ENCODE measurements at places on chromosomes 5 and 9. TPM values are rescaled to one million over a fixed set of nuclear protein-coding genes. Genes with fewer than 3 reads are reported as not detected.

Gene STK32A
- total RNA-seq = 0.17 TPM

Gene SUSD3
- not detected for total RNA-seq

Gene IGFBPL1
- not detected for total RNA-seq

DNA sequence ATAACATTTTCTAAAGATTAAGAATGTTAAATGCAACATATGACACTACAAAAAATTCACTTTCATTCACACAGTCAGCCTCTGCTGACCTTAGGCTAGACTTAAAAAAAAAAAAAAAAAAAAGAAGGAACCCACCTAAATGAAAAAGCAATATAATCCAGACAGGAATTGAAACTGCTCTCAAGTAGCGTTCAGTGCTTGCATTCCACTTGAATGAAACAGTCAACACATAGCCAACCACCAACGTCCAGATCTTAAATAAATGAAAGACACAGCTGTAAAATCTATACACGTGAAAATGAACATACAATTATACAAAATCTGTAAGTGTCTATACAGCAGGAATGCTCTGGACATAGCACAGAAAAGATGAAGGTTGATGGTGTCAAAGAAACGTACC lies 11.4 kb downstream of the TMEM245 start:
- H3K36me3 ChIP-seq = no peaks in the 10 kb centered on the region
- H3K4me1 ChIP-seq = peaks cover 55% of the 10 kb centered on the region
- peak overlapping the region; percentile 16 for H3K4me3 ChIP-seq
- no peak for DNase-seq
- H3K27ac ChIP-seq = peak overlapping the region; percentile 53

DNA sequence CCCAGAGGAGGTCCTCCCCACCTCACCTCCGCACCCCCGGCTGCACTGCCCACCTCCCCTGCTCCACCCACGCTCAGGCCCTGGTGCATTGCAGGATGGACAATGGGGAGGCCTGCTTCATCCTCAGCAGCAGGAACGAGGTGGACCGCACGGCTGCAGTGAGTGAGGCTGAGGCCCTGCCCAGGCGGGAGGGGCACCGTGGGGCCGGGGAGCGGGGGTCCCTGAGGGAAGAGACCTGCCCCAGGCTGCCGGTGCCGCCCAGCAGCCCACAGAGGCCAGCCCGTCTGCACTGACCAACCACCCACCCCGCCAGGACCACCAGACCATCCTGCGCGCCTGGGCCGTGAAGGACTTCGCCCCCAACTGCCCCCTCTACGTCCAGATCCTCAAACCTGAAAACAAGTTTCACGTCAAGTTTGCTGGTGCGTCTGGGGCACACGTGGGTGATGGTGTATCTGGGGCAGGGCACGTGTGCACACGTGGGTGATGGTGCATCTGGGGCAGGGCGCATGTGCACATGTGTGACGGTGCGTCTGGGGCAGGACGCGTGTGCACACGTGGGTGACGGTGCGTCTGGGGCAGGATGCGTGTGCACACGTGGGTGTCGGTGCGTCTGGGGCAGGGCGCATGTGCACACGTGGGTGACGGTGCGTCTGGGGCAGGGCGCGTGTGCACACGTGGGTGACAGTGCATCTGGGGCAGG lies 66.7 kb downstream of the KCNT1 start:
- H3K27ac ChIP-seq = no peak overlapping the region
- H3K4me3 ChIP-seq = no peak overlapping the region

DNA sequence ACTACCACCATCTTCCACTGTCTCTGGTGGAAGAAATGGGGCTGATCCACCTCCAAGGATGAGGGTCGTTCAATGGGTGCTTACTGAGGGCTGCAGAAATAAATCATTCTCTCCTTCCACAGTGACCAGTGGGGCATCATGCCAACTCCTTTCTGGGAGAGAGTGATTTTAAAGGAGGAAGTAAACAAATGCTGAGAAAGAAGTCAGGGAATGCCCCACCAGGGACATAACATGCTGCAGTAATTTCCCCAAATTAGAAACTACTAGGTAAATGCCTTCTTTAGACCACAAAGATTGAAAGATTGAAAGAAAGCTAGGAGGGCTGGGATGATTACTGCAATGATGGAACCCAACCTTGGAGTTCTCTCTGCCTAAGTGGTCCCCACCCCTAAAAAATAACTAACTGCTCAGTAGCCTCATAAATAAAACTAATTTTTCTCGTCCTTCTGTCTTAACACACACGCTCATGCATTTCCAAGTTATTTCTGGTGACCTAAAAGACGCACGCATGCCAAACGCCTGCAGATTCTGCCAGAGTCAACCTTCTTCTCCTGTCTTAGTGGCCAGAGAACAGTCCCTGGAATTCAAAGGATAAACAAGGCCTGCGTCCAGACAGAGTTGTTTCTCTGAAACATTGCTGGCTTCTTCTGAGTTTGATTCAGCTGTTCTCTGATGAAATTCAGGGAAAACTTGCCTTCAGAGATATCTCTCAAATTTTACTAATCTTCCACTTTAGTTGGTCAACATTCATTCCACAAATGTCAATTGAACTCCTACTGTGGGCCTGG lies 250.0 kb downstream of the NR3C1 start:
- peaks cover 15% of the 10 kb centered on the region for H3K36me3 ChIP-seq
- peak; percentile 86 for DNase-seq
- peak overlapping the region; percentile 56 for H3K27ac ChIP-seq
- H3K4me1 ChIP-seq = peaks cover 30% of the 10 kb centered on the region
- no peak overlapping the region for H3K4me3 ChIP-seq

DNA sequence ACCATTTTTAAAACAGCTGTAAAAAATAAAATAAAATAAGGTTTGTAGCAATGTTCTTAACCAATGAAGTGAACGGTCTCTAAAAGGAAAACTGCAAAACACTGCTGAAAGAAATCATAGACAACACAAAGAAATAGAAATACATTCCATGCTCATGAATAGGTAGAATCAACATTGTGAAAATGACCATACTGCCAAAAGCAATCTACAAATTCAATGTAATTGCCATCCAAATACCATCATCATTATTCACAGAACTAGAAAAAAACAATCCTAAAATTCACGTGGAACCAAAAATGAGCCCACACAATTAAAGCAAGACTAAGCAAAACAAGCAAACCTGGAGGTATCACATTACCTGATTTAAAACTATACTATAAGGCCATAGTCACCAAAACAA lies 67.6 kb upstream of the RGMB start:
- no peak for DNase-seq
- no peaks in the 10 kb centered on the region for H3K27me3 ChIP-seq
- no peaks in the 10 kb centered on the region for H3K36me3 ChIP-seq
- H3K4me3 ChIP-seq = no peak overlapping the region
- no peaks in the 10 kb centered on the region for H3K4me1 ChIP-seq

DNA sequence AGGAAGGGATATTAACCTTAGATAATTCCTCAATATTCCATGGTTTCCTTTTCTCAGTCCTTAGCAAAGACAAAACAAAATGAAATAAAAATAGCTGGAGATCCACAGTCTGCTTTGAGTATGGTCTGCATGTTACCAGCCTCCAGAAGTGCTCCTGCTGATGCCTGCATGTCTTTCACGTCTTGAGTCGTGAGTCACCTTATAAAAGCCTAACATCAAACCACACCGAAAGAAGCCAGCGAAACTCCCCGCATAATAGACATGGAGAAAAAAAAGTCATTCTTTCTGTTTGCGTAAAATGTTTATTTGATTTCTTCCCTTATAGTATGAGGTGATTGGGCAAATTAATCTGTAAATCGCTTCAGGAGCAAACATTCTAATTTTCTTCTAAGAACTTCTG lies 380.5 kb downstream of the SLCO4C1 start:
- DNase-seq = no peak
- no peak overlapping the region for H3K4me3 ChIP-seq
- no peaks in the 10 kb centered on the region for H3K4me1 ChIP-seq
- no peaks in the 10 kb centered on the region for H3K27me3 ChIP-seq

- H3K36me3 ChIP-seq = no peaks in the 10 kb centered on the region
- DNase-seq = peak; percentile 93
- H3K27ac ChIP-seq = peak within 1 kb of the TSS; percentile 91
- H3K4me3 ChIP-seq = peak within 1 kb of the TSS; percentile 94
- H3K4me1 ChIP-seq = peaks cover 7% of the 10 kb centered on the region
Measured at GRCh38 chr5:79235634-79236361, at the start of gene JMY. Gene JMY (plus strand): TSS chr5:79236131. CDS start chr5:79236651, 520 bp downstream.

DNA sequence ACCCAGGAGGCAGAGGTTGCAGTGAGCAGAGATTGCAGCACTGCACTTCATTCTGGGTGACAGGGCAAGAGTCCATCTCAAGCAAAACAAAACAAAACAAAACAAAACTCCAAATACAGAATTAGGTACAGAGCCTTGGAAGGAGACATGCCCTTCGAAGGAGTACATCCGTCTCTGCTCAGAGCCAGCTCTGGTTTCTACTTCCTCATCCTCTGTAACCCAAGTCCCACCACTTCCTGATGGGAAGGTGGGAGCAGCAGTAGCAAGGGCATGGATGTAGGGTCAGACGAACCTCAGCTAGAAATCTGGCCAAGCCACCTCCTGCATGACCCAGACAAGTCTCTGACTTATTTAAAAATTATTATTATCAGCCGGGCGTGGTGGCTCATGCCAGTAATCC lies 16.5 kb upstream of the STXBP1 start:
- no peaks in the 10 kb centered on the region for H3K36me3 ChIP-seq
- no peak for DNase-seq
- H3K4me3 ChIP-seq = no peak overlapping the region
- H3K4me1 ChIP-seq = no peaks in the 10 kb centered on the region

- H3K27ac ChIP-seq = no peak overlapping the region
- H3K4me3 ChIP-seq = no peak overlapping the region
- no peaks in the 10 kb centered on the region for H3K36me3 ChIP-seq
- no peaks in the 10 kb centered on the region for H3K4me1 ChIP-seq
- no peaks in the 10 kb centered on the region for H3K27me3 ChIP-seq
Measured at GRCh38 chr5:3343911-3344310, 251.7 kb upstream of the IRX1 start.

DNA sequence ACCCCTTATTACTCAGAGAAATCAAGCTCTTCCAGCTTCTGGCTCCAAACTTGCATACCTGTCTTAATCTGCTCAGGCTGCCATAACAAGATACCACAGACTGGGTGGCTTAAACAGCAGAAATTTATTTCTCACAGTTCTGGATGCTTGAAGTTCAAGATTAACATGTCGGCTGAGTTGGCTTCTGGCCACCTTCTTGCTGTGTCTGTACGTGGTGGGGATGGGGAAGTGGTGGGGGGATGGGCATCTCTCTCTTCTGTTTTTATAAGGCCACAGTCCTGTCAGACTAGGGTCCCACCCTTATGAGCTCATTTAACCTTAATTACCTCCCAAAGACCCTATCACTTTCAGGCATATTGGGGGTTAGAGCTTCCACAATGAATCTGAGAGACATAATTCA lies 140.5 kb downstream of the SV2C start:
- no peak overlapping the region for H3K4me3 ChIP-seq
- H3K36me3 ChIP-seq = no peaks in the 10 kb centered on the region
- DNase-seq = no peak
- no peak overlapping the region for H3K27ac ChIP-seq
- no peaks in the 10 kb centered on the region for H3K4me1 ChIP-seq

- no peaks in the 10 kb centered on the region for H3K36me3 ChIP-seq
- no peak overlapping the region for H3K4me3 ChIP-seq
- no peaks in the 10 kb centered on the region for H3K27me3 ChIP-seq
- no peaks in the 10 kb centered on the region for H3K4me1 ChIP-seq
- H3K27ac ChIP-seq = no peak overlapping the region
Measured at GRCh38 chr5:81925009-81925408, 46.8 kb upstream of the ATG10 start.

GRCh38 chr5:142134331-142135010 lies 25.9 kb downstream of the NDFIP1 start:
- no peak overlapping the region for H3K27ac ChIP-seq
- peaks cover 6% of the 10 kb centered on the region for H3K36me3 ChIP-seq
- H3K4me1 ChIP-seq = no peaks in the 10 kb centered on the region
- DNase-seq = no peak

DNA sequence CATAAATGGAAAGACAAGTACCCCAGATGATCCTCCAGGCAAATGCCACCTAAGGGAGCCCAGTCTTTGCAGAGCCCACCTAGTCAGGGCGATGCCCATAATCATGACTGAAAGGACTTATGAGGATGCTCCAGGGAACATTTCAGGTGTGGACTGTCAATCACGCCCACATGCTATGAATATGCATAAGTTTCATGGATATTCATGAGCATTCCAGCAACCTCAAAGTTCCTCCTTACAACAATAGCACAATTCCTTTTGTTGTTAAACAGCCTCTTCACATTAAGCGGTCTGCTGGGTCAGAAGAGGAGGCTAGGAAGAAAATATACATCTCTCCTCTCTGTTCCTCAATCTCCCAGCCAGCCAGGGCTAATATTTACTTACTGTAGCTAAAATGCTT lies 161.6 kb downstream of the C5orf15 start:
- peaks cover 8% of the 10 kb centered on the region for H3K4me1 ChIP-seq
- no peaks in the 10 kb centered on the region for H3K27me3 ChIP-seq
- H3K36me3 ChIP-seq = no peaks in the 10 kb centered on the region
- no peak for DNase-seq
- H3K4me3 ChIP-seq = no peak overlapping the region
- no peak overlapping the region for H3K27ac ChIP-seq

DNA sequence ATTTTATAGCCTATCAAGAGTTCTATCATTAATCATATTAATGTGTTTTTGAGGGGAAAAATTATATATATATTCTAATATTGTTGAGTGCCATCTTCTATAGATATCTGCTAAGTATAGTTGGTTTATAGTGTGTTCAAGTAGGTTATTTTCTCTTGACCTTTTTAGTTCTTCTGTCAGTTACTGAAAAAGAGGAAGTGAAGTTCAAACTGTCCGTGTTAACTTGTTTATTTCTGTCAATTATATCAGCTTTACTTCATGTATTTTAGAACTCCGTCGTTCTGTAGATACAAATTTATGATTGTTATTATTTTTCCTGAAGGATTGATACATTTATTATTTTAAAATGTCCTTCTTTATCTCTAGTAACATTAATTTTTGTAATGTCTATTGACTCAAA lies 1209.1 kb downstream of the CDH12 start:
- no peaks in the 10 kb centered on the region for H3K36me3 ChIP-seq
- H3K4me1 ChIP-seq = no peaks in the 10 kb centered on the region
- DNase-seq = no peak

- H3K36me3 ChIP-seq = no peaks in the 10 kb centered on the region
- no peaks in the 10 kb centered on the region for H3K4me1 ChIP-seq
- DNase-seq = no peak
- no peak overlapping the region for H3K4me3 ChIP-seq
- H3K27me3 ChIP-seq = no peaks in the 10 kb centered on the region
Measured at GRCh38 chr5:179927824-179928223, 20.1 kb upstream of the TBC1D9B start.

GRCh38 chr5:74272831-74273451 lies 367.6 kb downstream of the ENC1 start:
- H3K27ac ChIP-seq = no peak overlapping the region
- H3K4me3 ChIP-seq = no peak overlapping the region
- DNase-seq = no peak
